ENCODE measurements at places on chromosomes 4 and X. TPM values are rescaled to one million over a fixed set of nuclear protein-coding genes. Genes with fewer than 3 reads are reported as not detected.

SLC25A14 gene
- polyA plus RNA-seq, result 7.4 TPM

HOPX gene
- polyA plus RNA-seq, result 0.64 TPM

BST1 gene
- polyA plus RNA-seq, result 0.45 TPM

HTR2C gene
- polyA plus RNA-seq, result not detected

KIF4A gene
- not detected for polyA plus RNA-seq

- DNase-seq, result no peak
Measured at GRCh38 chrX:123834116-123834515, 25.7 kb upstream of the XIAP start.

SPINK2 gene
- polyA plus RNA-seq, result 15.3 TPM

- DNase-seq, result no peak
Measured at GRCh38 chr4:25953740-25954139, 39.7 kb downstream of the SMIM20 start.

- DNase-seq, result no peak
Measured at GRCh38 chr4:108327642-108328382, 159.1 kb upstream of the LEF1 start.

DNA sequence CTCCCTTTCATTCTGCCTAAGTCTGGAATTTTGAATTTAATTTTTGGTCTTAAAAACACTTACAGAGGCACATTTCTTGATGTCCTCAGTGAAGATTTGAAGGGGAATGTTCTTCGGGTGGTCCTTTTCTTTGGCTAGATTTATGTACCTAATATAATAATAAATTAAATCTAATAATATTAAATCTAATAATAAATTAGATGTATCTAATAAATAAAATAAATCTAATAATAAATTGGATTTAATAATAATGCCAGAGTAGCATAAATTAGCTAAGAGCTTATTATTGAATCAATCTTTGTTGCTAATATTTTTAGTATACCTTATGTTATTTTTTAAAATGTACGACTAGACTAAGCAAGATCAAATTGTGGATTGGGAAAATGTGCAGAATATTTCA lies 39.8 kb downstream of the MAD2L1 start:
- no peak for DNase-seq

GRCh38 chrX:3518870-3519269 lies 172.4 kb upstream of the MXRA5 start:
- no peak for DNase-seq

All from naive thymus-derived CD4-positive, alpha-beta T cell (primary cell).